Effector memory CD4-positive, alpha-beta T cell (primary cell): ENCODE measurements at places on chromosomes 16 and 17.

GRCh38 chr17:6078458-6078871, 8.3 kb downstream of the WSCD1 start:
- no peak for DNase-seq

DNA sequence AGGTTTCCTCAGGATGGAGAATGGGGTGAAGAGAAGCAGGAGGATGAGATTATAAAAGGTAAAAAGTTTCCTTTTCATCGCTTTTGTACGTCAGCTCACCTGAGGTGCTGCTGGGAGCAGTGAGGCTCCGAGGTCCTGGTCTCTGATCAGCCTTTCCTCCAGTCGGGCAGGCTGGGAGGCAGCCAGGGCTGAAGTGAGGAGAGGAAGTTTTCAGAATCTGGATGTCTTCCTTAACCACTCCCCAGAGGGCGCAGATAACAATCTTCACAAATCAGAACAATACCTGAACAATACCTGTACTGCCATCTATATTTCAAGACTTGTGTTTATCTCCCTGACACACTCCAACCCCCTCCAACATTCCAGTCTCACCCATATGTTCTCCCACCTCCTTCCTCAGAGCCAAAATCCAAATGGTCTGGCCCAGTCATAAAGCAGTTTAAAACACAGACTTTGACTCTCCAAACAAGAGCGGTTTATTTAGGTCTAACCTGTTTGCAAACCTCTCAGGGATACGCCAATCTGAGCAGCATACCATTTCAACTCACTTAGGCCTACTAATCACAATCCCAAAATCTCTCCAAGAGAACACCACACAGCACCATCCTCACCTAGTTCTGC, 6.8 kb downstream of the ZNF18 start:
- no peak for DNase-seq

DNA sequence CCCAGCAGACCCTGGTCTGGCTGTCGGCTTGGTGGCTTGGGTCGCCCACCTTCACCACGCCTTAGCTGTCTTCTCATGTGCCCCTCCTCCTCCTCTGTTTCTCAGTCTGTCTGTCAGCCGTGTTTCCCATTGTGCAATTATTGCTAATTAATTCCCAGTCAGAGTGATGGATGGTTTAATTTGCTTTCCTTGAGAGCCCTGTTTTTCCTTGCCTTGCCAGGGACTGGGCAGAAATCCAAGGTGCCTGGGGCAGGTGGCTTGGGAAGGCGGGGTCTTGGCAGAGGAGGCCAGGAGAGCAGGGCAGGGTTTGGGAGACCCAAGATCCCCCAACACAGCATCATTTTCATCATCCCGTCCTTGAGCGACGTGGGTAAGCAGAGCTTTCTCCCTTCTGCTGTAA, 21.3 kb downstream of the NECAB2 start:
- no peak for DNase-seq

- DNase-seq: no peak
Measured at GRCh38 chr17:80322864-80323263, 62.2 kb downstream of the RNF213 start.

GRCh38 chr16:2859686-2860265, 1.8 kb upstream of the PRSS22 start:
- DNase-seq: no peak

DNA sequence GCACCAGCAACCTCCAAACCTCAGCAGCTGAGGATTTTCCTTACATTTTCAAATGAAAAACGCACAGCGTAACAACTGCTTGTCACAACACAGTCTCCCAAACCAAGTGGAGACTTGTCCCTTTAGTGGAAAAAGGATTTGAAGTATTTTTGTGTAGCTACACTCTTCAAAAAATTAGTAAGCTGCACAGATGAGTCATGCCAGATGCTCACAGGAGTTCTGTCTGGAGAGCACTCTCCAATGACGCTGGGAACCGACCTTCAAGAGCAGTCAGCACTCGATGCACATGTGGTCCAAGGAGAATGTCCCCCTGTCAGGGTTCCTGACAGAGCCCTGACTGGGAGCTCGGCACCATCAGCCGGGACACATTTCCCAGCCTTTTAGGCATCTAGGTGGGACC, 39.8 kb downstream of the MAP1LC3B start:
- no peak for DNase-seq

- no peak for DNase-seq
Measured at GRCh38 chr17:63989622-63990345, 8.4 kb upstream of the PRR29 start.

GRCh38 chr17:11331547-11332513, 90.8 kb downstream of the SHISA6 start:
- no peak for DNase-seq

DNA sequence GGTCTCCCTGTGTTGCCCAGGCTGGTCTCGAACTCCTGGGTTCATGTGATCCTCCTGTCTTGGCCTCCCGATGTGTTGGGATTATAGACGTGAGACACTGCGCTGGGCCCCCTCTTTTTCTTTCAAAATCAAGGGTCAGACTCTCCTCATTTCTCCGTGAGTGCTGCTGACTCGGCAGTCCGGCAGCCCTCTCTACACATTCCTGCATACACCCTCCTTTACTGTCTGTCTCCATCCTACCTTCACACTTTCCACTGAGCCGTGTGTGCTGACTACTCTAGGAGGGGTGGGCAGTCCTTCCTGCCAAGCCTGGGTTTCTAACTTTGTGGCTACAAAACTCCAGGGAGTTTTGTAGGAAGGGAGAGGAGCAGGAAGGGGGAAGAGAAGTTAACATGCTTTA, 195.2 kb downstream of the PARN start:
- DNase-seq: no peak

- DNase-seq: no peak
Measured at GRCh38 chr16:10519929-10520868, 60.2 kb downstream of the EMP2 start.

DNA sequence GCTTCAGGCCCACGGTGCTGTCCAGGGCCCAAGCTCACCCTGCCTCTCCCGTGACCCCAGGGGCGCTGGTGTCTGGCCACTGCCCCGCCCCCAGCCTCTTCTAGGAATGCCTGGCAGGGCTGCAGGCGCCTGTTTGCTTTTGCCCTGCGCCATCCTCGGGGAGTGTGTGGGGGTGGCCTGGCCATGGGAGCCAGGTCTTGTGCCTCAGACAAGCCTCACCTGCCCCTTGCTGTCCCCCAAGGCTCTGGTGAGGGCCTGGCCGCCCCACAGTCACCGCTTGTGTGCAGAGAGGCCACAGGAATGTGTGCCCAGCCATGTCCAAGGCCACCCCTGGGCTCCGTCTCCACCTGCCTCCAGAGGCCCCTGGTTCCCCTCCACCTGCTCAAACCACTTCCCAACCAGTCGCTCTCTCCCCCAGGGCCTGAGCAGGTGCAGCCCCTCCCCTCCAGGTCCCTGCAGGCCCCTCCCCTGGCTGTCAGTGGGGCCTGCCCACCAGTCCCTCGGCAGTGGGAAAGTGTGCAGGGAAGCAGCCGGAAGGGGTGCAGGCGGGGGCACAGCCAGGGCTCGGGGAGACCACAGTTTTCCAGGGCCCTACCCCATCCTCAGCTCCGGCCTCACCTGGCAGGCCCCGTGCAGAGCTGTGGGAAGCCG, 841 bp upstream of the IGFALS start:
- DNase-seq: no peak

- DNase-seq: peak; percentile 17
Measured at GRCh38 chr16:68396481-68396880, 51.8 kb downstream of the SMPD3 start.

DNA sequence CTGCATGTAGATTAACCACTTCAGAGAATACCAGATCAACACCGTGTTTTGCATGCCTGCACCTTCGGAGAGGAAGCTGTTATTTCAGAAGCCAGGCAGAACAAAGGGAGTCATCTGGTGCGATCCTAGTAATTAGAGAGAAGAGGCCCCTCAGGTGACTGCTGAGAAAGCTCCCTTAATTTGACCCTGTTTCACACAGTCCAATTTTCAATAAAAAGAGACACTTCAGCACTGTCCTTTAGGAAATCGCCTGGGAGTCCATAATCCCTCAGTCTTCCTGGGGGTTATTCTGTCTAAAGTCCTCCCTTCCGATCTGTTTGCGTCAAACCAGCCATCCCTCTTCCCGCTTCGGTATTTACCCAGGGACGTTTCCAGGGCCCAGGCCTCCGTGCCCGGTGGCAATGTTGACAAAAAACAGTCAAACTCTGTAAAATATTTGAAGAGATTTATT, 23.4 kb upstream of the TNRC6C start:
- DNase-seq: no peak

GRCh38 chr17:6831661-6832263, at the start of gene TEKT1:
TSS of gene TEKT1 (minus strand) at chr17:6831729. CDS start at chr17:6830376, 1,353 bp downstream.
- peak; percentile 64 for DNase-seq

GRCh38 chr16:88804173-88804551, 573 bp downstream of the CDT1 start:
- DNase-seq: no peak

- no peak for DNase-seq
Measured at GRCh38 chr16:84532291-84532724, 27.8 kb upstream of the MEAK7 start.

- DNase-seq: no peak
Measured at GRCh38 chr16:69064764-69065313, 40.6 kb upstream of the HAS3 start.

DNA sequence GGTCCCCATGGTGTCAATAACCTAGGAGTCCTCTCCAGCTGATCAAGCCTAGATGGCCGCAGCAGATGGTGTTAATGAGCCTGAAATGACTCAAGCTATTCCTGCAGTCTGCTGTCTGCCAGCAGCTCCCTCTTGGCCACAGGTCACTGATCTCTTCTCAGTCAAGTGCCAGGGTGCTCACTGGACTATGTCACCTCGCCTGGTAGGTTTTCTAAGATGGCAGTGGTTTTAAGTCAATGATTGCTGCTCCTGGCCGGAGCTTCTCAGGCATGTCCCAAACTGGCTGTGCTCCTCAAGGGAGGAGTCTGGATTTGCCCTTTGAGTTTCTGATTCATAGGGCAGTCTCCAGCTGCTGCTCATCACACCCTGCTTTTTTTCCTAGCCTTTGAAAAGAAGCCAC, 58.6 kb upstream of the SHISA6 start:
- no peak for DNase-seq

DNA sequence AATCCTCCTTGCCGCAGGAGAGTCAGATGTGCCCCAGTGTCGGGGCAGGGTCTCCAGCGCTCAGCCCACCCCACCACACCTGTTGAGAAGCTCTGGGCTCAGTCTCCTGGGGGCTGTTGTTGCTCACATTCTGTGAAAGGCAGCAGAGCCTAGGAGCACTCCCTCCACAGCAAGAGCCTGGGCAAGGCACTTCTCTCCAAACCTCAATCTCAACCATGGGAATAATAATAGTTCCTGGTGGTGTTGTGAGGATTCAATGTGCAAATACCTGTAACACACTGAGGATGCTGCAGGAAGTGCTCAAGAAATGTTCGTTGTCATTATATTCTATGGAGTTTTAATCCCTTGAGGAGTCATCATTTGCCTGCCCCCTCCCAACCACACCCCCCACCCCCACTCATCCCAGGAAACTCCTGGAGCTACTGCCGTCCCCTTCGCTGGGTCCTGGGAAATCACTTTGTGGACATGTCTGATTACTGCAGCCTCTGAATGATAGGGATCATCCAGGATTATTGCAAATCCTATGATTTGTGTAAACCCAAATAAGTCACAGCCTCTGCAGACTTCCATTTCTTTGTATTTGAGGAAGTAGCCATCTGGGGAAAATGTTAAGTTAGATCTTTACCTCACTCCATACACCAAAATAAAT, 61.5 kb downstream of the CCT6B start:
- DNase-seq: no peak

DNA sequence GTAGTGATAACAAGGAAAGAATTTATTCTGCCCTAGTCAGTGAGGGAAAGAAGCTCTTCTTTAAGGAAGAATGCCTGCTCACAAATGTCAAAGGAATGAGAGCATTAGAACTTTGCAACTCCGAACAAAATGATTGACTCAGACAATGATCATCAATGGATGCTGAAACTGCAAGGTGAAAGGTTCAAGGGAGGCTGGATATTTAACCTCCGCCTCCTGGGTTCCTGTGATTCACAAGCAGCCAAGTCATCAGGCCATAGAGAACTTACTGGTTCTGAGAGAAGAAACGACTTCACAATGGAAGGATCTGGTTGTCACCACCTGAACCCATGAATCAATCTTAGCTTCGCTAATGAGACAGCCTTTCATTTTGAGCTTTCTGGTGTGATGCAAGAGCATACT, 16.0 kb upstream of the SCNN1B start:
- DNase-seq: no peak

DNA sequence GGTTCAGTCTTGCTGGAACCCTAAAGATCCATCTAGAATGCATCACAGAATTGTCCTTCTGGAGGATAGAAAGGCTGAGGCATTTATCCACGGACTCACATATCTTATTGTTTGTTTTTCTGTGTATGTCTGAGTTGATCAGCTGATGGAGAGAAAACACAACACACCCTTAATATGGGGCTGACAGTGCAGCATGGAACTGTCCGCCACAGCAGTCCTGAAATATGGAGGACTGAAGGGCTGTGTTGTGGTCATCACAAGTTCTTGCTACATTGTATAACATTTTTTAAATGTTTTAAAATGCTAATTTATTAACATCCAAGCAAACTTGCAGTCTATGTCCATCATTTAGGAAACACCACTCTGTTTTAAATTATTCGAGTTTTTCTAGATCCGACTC, 448.9 kb upstream of the ERCC4 start:
- DNase-seq: no peak

GRCh38 chr16:23088018-23088417, 61.2 kb downstream of the USP31 start:
- no peak for DNase-seq

DNA sequence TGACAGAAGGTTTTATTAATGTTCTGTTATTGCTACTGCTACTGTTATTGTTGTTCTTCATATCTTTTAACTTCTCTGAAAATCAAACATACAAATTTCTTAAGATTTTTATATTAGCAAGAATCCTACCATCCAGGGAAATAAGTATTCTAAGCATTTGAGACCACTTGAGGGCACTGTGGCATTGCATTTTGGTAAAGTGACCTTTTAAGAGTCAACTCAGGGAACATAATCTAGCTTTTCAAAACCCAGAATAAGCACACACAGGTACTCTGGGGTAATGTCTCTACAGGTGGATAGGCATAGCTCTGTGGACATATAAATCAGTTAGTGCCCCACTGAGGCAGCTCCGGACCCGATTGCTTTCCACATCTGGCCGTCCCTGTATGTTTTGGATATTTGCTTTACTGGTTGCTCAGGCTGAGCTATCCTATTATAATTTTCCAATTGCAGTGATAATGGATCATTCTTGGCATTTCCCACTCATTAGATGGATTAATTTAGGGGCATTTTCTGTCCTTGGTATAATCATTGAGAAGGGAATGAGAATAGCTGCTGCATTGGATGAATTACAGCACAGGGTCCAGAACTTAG, 1425.1 kb upstream of the CDH8 start:
- no peak for DNase-seq

- no peak for DNase-seq
Measured at GRCh38 chr16:6247775-6248174, 1084.9 kb upstream of the RBFOX1 start.

DNA sequence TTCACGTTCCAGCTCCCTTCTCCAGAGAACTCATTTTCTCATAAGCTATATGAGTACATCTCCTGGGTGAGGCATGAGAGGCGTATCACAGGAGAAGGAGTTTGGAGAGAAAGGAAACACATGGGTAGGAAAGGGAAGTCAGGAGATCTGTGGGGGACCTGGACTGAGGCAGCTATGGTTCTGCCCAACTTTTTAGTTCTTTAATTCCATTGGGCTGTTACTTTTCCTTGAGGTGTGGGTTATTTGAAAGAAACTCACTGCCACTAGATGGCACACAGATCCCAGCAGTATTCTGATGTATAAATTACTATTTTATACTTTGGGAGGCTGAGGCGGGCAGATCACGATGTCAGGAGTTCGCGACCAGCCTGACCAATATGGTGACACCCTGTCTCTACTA, 63.6 kb downstream of the NUP93 start:
- no peak for DNase-seq

GRCh38 chr17:66730461-66730923, 104.4 kb upstream of the CACNG5 start:
- DNase-seq: no peak
